ENCODE measurements at places on chromosomes 11 and 22.

- no peak for DNase-seq
Measured at GRCh38 chr22:37713761-37714160, 16.9 kb downstream of the TRIOBP start.

- no peak for DNase-seq
Measured at GRCh38 chr22:48705917-48706605, 1121.6 kb downstream of the BRD1 start.

- peak; percentile 79 for DNase-seq
Measured at GRCh38 chr22:17773606-17774205, 563 bp downstream of the BID start.

DNA sequence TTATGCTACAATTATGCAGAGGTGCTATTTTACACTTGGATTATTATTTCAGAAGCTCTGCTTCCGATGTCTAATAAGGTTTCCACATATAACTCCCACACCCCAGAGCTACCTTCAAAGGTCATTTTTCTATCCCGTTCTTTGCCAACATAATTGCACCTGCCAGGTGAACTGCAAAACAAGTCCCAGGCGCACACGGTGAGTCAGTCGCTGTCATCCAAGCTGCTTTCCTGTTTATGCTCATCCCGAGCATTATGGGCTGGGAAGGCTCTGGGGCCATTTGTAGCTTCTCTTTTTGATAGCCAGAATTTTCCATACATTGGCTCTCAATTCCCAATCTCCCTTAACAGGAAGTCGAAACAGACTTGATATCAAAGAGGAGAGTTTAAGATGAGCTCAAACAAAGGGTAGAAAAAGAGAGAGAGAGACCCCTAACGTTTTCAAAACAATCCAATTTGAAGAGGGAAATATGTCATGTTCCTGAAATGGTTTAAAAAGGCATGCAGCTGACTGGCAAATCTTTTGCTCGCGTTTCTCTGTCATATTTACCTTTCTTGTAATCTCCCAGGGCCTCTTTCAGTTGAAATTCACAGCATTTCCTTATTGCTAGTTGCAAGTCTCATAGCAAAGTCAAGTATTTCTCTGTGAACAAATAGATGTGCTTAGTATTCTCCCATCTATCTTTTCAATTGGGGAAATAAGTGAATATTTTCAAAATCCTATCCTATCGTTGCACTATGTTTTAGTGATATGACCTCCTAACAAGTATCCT lies 815.9 kb downstream of the KCNA4 start:
- DNase-seq: no peak

GRCh38 chr22:50252082-50253045 lies 1.3 kb upstream of the HDAC10 start:
- DNase-seq: peak; percentile 83

DNA sequence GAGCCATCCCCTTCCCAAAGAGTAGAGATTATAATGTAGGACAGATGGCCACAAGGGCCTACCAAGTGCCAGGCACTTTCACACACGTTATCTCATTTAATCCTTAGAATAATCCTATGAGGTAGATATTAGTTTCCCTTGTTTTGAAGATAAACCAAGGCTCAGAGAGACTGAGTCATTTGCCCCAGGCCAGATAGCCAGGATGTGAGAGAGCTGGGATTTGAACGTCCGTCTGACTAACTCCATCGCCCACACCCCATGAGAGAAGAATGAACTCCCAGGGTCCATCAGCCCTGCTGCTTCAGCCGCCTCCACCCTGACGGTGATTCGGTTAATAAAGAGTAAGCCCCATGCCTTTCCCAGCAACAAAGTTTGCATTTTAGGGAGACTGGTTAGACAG lies 10.7 kb downstream of the PRG3 start:
- no peak for DNase-seq

- no peak for DNase-seq
Measured at GRCh38 chr11:69967484-69967883, 110.6 kb upstream of the ANO1 start.

All from natural killer cell (primary cell).